ENCODE measurements at places on chromosomes 3 and 15. TPM values are rescaled to one million over a fixed set of nuclear protein-coding genes. Genes with fewer than 3 reads are reported as not detected.

MESP2 gene
- not detected for polyA plus RNA-seq

CAMP gene
- polyA plus RNA-seq, result not detected

TRPC1 gene
- 0.72 TPM for polyA plus RNA-seq

SLITRK3 gene
- polyA plus RNA-seq, result not detected

GTF2A2 gene
- polyA plus RNA-seq, result 134 TPM

GCNT3 gene
- not detected for polyA plus RNA-seq

CCR2 gene
- polyA plus RNA-seq, result 59.7 TPM

SLC22A14 gene
- polyA plus RNA-seq, result not detected
